ENCODE measurements at places on chromosomes 4 and X. TPM values are rescaled to one million over a fixed set of nuclear protein-coding genes. Genes with fewer than 3 reads are reported as not detected.

GRCh38 chrX:96692890-96693289, 8.2 kb downstream of the DIAPH2 start:
- H3K4me1 ChIP-seq: no peaks in the 10 kb centered on the region
- no peaks in the 10 kb centered on the region for H3K27me3 ChIP-seq
- no peak overlapping the region for H3K4me3 ChIP-seq
- no peaks in the 10 kb centered on the region for H3K36me3 ChIP-seq
- DNase-seq: no peak

DNA sequence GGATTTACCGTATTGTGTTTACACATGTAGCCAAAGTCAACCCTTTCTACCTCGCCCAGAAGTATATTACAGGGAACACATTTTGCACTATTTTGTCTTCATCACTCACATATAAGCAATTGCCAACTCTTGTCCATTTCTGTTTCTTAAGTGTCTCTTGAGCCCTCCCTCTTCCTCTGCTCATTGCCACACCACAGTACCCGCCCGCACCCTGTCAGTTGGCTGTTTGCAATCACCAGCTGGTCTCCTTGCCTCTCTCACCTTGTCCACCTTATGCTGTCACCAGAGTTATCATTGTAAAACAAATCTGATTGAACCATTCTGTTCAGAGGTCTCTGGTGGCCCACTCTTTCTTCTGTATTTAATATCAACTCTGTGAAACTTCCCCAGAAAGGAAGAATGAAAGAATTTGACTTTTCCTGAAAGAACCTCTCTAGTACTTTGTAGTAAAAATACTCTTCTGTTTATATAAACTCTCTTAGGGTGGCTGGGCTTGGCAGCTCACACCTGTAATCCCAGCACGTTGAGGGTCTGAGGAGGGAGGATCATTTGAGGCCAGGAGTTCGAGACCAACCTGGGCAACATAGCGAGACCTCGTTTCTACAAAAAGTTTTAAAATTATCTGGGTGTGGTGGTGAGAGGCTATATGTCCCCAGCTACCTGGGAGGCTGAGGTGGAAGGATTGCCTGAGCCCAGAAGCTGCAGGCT, 50.2 kb downstream of the ING2 start:
- H3K4me3 ChIP-seq: no peak overlapping the region
- no peaks in the 10 kb centered on the region for H3K36me3 ChIP-seq
- H3K4me1 ChIP-seq: no peaks in the 10 kb centered on the region
- H3K27ac ChIP-seq: no peak overlapping the region

DNA sequence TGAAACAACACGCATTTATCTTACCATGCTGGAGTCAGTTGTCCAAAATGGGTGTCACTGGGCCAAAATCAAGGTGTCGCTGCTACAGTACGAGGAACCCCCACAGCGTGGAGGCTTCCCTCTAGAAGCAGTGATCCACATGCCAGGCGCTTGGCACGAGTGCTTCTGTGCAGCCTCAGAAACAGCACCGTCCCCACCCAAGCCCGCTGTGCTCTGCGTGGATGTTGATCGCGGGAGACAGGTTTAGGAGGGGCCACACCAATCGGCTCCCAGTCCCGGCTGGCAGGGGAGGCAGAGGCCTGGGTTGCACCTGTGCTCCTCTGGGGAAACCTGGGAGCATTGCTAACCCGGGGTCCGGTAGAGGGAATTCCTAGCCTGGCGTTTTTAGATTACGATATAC, 165.5 kb upstream of the PSAPL1 start:
- H3K27me3 ChIP-seq: peaks cover 15% of the 10 kb centered on the region
- H3K4me1 ChIP-seq: no peaks in the 10 kb centered on the region
- no peak overlapping the region for H3K4me3 ChIP-seq
- DNase-seq: peak; percentile 25
- H3K27ac ChIP-seq: no peak overlapping the region
- H3K36me3 ChIP-seq: no peaks in the 10 kb centered on the region

The IL2RG gene
- total RNA-seq: not detected

DNA sequence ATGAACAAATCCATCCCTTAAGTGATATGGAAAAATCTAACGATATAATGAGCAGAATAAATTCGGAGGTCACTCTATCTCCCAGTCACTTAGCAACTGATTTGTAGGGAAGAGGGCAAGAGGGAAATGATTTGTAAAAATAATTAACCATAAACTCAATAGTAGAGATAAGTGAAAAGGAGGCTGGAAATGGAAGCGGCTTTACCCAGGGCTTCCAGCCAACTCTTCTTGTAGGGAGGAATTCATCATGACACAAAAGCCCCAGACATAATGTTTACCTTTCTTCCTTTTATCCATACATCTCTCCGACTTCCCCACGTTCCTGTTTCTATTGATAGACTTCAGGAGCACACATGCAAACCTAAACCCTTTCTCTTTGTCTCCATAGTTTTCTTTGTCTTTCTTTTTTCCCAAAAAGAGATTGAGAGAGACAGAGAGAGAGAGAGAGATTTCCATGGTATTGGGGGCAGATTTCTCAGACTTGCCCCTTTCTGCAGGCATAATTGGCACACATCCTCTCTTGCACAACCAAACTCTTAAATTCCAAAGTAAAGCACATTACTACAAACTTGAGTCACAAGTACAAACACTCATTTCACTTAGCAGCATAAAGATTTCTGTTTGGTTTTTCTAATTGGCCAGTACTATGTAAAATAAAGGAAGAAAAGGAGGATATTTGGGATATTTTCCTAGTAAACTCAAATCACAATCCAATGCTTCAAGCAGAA, 140.9 kb downstream of the MAPK10 start:
- no peaks in the 10 kb centered on the region for H3K27me3 ChIP-seq
- no peak overlapping the region for H3K4me3 ChIP-seq
- no peaks in the 10 kb centered on the region for H3K36me3 ChIP-seq
- peaks cover 12% of the 10 kb centered on the region for H3K4me1 ChIP-seq
- peak; percentile 38 for DNase-seq

DNA sequence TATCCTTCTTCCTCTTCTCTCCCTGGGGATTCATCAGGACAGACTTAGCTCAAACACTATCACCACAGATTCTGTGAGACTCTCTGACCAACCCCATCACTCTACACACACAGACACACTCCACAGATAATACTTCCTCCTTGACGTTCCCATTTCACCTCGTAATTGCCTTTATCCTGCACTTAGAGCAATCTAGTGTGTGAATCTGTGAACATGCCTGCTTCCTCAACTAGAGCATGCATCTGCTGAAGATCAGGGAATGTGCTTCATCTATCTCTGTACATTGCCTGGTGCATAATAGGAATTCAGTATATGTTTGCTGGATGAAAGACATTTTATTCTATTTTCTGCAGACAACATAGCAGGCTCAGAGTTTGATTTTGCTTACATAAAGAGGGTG, 25.1 kb upstream of the HS6ST2 start:
- H3K4me3 ChIP-seq: no peak overlapping the region
- H3K36me3 ChIP-seq: no peaks in the 10 kb centered on the region
- DNase-seq: no peak
- no peaks in the 10 kb centered on the region for H3K27me3 ChIP-seq
- no peak overlapping the region for H3K27ac ChIP-seq

- no peak overlapping the region for H3K27ac ChIP-seq
- H3K36me3 ChIP-seq: no peaks in the 10 kb centered on the region
- no peak for DNase-seq
- no peak overlapping the region for H3K4me3 ChIP-seq
- peaks cover 3% of the 10 kb centered on the region for H3K27me3 ChIP-seq
These were observed 397.9 kb downstream of the PPP3CA start for GRCh38 chr4:100949350-100949935.

The CLIC2 gene
- total RNA-seq: 1.2 TPM

DNA sequence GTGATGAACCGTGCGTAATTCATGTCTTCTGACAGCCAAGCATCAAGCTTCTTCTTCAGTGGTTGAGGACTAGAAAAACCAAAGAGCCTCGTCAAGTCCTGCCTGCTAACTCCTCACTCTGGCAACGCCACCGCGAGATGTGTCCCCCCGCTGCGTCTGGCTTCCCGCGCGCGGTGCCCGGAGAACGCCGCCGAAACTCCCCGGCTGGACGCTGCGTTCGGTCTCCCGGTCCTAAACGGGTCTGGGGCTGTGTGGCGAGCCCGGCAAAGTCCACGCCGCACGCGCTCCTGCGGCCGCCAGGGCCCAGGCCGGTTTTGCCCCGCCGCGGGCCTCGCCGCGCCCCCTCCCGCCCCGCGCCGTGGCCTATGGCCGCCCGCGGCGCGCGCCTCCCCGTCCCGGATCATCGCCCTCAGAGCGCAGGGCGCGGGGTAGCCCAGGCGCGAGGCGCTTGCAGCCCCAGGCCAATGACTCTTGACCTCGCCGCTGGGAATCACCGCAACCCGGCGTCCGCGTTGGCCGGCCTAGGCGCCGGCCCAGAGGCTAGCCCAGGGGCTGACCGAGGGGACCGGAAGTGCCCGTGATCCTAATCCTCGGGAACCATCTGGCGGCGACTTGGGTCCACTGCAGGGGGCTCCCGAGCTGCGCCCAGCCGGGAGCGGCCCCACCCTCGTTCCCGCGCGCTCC, at the start of gene AADAT:
TSS of gene AADAT (minus strand) at position 289 of the 684 bp plus-strand sequence. CDS start at position 23, 266 bp downstream.
- peak within 1 kb of the TSS; percentile 86 for H3K4me3 ChIP-seq
- peak within 1 kb of the TSS; percentile 56 for H3K27ac ChIP-seq
- H3K4me1 ChIP-seq: peaks cover 13% of the 10 kb centered on the region
- H3K36me3 ChIP-seq: peaks cover 5% of the 10 kb centered on the region
- H3K27me3 ChIP-seq: no peaks in the 10 kb centered on the region

DNA sequence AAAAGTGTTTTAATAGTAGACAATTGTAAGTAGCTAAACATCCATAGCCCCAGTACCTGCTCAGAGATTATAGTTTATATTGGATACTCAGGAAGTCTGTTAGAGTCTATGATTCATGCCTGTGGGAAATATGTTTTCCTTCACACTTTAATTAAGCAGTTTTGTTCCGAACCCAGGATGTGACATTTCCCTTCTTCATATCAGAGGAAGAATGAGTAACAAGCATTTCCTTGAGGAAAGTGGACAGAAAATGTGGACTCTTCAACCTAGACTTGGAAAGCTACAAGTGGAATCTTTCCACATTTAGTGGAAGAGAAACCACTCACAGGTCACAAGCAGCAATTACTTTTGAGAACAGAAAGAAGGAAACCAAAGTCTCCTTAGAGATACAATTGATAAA, 419.4 kb downstream of the C4orf33 start:
- no peaks in the 10 kb centered on the region for H3K4me1 ChIP-seq
- H3K36me3 ChIP-seq: no peaks in the 10 kb centered on the region
- DNase-seq: no peak
- H3K4me3 ChIP-seq: no peak overlapping the region

The RNF150 gene
- 13.4 TPM for total RNA-seq

DNA sequence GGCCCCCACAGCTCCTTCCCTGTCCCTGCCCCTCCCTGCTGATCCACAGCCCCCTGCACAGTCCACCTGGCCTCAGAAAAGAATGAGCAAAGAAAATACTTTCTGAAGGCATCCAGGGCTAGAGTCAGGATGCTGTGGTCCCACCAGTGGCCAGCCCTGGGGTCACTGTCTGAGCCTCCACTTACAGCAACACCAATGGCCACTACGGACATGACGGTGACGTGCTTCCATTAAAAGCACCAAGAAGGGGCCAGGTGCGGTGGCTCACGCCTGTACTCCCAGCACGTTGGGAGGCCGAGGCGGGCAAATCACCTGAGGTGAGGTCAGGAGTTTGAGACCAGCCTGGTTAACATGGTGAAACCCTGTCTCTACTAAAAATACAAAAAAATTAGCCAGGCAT, 4.0 kb downstream of the JAKMIP1 start:
- no peak for DNase-seq
- H3K27ac ChIP-seq: no peak overlapping the region
- H3K4me1 ChIP-seq: no peaks in the 10 kb centered on the region

The ABCG2 gene
- total RNA-seq: 0.59 TPM

GRCh38 chr4:53716471-53717063, 125.3 kb upstream of the LNX1 start:
- no peak for DNase-seq
- peak overlapping the region; percentile 57 for H3K27ac ChIP-seq
- H3K4me3 ChIP-seq: no peak overlapping the region

GRCh38 chrX:9555354-9555753, 90.5 kb downstream of the TBL1X start:
- no peaks in the 10 kb centered on the region for H3K27me3 ChIP-seq
- H3K36me3 ChIP-seq: no peaks in the 10 kb centered on the region
- no peak for DNase-seq
- no peaks in the 10 kb centered on the region for H3K4me1 ChIP-seq
- H3K4me3 ChIP-seq: no peak overlapping the region
- H3K27ac ChIP-seq: no peak overlapping the region

The CENPVL2 gene
- not detected for total RNA-seq

GRCh38 chr4:7777871-7778509, 161.7 kb downstream of the AFAP1 start:
- no peaks in the 10 kb centered on the region for H3K27me3 ChIP-seq
- H3K27ac ChIP-seq: peak overlapping the region; percentile 50
- peak; percentile 88 for DNase-seq
- no peak overlapping the region for H3K4me3 ChIP-seq
- peaks cover 36% of the 10 kb centered on the region for H3K4me1 ChIP-seq

The HS3ST1 gene
- under 0.01 TPM for total RNA-seq

The PITX2 gene
- total RNA-seq: 0.36 TPM

The TMEM47 gene
- total RNA-seq: 85.7 TPM

DNA sequence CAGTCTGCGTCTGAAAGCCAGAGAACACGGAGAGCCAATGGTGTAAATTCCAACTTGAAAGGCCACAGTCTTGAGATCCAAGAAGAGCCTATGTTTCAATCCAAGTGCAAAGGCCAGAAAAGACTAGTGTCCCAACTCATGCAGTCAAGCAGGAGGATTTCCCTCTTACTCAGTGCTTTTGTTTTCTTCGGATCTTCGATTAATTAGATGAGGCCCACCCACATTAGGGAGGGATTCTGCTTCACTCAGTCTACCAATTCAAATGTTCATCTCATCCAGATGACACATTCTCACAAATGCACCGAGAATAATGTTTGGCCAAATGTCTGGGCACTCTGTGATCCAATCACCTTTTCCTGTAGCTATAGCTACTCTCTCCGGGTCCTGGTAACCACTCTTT, 91.5 kb upstream of the S100G start:
- no peak overlapping the region for H3K27ac ChIP-seq
- H3K36me3 ChIP-seq: no peaks in the 10 kb centered on the region
- H3K4me1 ChIP-seq: no peaks in the 10 kb centered on the region
- H3K27me3 ChIP-seq: no peaks in the 10 kb centered on the region
- no peak overlapping the region for H3K4me3 ChIP-seq
- DNase-seq: no peak

DNA sequence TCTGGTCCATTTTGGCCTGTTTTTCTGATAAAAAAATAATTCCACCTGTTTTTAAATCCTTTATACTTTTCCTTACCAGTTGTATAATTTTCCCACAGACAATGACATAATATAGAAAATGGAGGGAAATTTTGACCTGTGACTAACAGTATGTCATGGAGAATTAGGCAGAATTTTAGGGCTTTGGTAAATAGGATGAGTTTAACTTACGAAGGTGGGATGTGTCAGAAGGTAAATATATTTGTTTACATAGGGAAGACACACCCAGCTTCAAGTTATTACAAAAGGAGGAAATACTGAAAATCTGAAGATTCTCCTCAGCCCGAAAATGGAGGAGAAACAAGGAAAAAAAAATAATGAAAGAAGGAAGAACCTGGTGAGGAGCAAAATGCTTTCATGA, 64.6 kb upstream of the PPP3CA start:
- no peak overlapping the region for H3K27ac ChIP-seq
- H3K4me3 ChIP-seq: no peak overlapping the region
- no peaks in the 10 kb centered on the region for H3K27me3 ChIP-seq
- no peaks in the 10 kb centered on the region for H3K36me3 ChIP-seq

The FRMPD4 gene
- total RNA-seq: 1.8 TPM

GRCh38 chrX:153063315-153063714, 7.0 kb downstream of the PNMA3 start:
- H3K4me3 ChIP-seq: no peak overlapping the region
- peaks cover 3% of the 10 kb centered on the region for H3K27me3 ChIP-seq
- H3K4me1 ChIP-seq: peaks cover 6% of the 10 kb centered on the region
- H3K27ac ChIP-seq: no peak overlapping the region
- no peaks in the 10 kb centered on the region for H3K36me3 ChIP-seq
